ENCODE measurements at places on chromosomes 12 and 14.

- DNase-seq: no peak
These were observed 65.6 kb upstream of the FERMT2 start for GRCh38 chr14:53016491-53016890.

GRCh38 chr12:106062693-106063092, 76.1 kb downstream of the NUAK1 start:
- no peak for DNase-seq

GRCh38 chr14:45222485-45223262, 30.3 kb downstream of the MIS18BP1 start:
- DNase-seq: no peak

DNA sequence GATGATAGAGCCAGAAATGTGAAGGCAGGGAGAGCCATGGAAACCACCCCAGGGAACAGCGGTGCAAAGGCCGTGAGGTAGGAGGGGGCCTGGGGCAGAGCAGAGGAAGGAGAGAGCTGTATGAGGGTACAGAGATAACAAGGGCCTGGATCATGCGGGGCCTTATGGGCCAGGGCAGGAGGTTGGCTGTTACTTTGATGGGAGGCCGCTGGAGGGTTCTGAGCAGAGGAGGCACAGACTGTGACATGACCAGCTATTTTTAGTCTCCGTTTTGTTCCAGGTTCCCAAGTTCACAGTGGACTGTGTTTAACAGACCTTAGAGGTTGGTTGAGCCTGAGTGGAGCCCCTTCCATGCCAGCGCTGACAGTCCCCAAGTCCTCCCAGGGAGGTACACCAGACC, 118.6 kb downstream of the GCH1 start:
- DNase-seq: no peak

DNA sequence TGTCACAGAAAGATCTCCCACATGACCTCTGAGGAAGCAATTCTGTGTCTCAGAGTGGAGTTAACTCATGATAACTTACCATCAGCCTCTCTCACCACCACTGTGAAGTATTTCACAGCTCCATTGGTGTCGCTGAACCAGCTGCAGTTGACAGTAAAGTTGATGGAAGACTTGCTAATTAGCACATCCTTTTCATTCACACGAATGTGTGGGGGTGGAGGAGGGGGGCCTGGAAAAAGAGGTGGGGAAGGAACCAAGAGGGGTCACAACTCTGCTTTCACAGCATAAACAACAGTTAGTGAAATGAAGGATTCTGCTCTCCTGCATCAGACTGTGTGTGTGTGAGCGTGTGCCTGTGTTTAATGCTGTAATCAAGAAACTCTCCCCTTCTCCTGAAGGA, 82.1 kb downstream of the PTPRB start:
- no peak for DNase-seq

DNA sequence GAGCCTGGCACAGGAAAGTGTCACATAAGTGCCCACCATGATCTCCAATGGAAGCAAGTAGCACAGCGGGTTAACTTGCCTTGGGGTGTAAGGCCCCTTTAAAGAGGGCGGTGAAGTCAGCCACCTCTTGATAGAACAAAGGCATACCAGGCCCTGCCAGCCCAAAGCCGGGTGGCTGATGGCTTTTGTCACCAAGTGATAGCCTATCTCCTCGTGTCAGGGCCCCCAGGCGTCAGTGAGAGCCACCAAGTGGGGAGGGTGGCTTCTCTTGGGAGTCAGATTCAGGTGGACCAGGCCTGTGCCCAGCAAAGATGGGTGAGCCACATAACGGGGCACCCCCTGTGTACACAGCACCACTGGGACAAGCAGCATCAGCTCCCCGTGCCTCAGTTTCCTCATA, 8.3 kb upstream of the MYL2 start:
- no peak for DNase-seq

GRCh38 chr12:21552635-21553328, 26.7 kb downstream of the SPX start:
- no peak for DNase-seq

DNA sequence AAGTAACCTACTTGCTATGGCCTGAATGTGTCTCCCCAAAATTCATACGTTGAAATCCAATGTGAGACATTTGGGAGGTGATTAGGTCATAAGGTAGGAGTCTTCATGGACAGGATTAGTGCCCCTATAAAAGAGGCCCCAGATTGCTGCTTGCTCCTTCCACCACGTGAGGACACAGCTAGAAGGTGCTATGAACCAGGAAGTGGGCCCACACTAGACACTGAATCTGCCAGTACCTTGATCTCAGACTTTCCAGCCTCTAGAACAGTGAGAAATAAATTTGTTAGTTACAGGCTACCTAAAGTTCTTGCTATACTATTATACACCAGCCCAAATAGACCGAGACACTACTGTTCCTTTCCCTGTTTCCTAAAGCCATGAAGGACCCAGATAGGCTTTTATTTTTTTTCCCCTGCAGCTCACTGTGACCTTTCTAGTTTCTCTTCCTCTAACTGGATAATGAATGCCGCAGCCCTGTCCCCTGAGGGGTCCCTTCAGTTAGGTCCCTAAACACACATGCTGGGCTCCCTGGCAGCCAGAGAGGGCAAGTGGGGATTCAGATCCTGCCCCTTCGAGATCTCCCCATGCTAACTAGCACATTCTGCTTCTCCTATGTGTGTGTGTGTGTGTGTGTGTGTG, 19.3 kb downstream of the SLC25A3 start:
- no peak for DNase-seq

DNA sequence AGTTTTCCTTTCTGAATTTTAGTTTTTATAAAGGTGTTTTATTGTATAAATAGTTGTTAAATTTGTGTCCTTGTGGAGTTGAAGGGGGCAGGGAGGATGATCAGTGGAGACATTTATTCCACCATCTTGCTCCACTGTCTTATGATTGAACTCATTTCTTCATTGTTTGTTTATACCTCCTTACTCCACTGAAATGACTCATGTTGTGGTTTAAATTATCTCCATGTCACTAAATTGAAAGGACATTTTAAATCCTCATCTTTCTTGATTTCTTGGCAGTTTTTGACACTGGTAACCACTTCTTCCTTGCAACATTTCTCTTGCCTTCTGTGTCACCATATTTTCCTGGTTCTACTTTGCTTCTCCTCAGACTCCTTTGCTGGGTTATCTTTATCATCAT, 23.6 kb upstream of the FERMT2 start:
- DNase-seq: no peak

- no peak for DNase-seq
These were observed 79.1 kb downstream of the GRIP1 start for GRCh38 chr12:66599816-66600215.

DNA sequence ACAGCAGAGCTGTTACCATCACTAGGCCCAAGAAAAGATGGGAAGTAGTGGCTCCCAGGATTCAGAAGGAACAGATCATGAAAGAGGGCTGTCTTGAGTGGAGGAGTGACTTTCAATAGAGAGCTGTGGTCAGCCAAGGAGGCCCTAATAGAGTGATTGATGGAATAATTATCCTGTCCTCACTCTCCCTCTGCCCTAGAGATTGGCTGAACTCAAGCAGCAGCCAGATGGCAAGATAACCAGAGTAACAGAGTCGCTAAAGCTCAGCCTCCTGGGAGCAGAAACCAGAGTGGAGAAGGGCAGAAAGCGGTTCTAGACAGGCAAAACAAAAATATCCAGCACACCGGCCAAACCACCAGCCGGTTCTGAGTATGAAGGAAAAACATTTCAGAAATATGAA, 23.1 kb downstream of the GMFB start:
- DNase-seq: no peak

DNA sequence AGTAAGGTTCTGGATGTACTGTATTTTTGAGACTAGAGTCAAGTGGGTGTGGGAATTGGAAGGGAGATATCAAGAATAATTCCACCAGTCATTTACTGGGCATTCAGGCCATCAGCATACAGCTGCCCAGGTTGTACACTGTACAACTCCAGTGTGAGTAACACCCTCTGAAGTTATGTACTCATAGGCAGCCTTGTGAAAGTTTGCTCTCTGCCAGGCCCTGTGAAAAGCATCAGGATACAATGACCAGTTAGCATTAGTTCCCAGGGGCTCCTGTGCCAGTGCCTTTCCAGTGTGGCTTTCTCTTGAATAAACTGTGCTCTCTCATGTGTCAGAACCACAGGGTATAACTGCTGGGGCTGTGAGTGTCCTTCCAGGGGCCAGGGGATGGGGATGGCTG, 89.7 kb downstream of the LGMN start:
- DNase-seq: no peak

- no peak for DNase-seq
These were observed 47.1 kb downstream of the FLRT2 start for GRCh38 chr14:85576848-85577542.

GRCh38 chr12:49983892-49984291, 11.1 kb downstream of the AQP6 start:
- DNase-seq: no peak

DNA sequence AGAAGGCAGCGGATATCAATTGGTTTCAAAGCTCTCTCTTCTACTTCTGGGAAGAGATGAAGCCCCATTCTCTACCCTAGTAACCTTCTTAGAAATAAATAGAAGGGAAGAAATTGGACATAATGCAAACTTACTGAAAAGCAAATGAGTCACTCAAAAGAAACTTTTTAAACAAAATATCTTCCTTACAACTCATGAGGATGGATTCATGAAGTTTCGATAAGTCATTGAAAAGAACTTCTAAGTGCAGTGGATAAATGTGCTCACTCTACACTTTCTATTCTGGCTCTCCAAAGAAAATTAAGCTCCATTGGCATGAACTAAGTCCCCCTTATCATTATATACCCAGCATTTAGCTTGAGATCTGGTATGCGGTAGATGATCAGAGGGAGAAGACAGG, 899.5 kb downstream of the RPS29 start:
- DNase-seq: no peak

- no peak for DNase-seq
These were observed 427.4 kb downstream of the AACS start for GRCh38 chr12:125492354-125493270.

GRCh38 chr12:131507881-131508280, 203.0 kb upstream of the SFSWAP start:
- no peak for DNase-seq

- no peak for DNase-seq
These were observed 166.1 kb downstream of the FOXA1 start for GRCh38 chr14:37428954-37429353.

DNA sequence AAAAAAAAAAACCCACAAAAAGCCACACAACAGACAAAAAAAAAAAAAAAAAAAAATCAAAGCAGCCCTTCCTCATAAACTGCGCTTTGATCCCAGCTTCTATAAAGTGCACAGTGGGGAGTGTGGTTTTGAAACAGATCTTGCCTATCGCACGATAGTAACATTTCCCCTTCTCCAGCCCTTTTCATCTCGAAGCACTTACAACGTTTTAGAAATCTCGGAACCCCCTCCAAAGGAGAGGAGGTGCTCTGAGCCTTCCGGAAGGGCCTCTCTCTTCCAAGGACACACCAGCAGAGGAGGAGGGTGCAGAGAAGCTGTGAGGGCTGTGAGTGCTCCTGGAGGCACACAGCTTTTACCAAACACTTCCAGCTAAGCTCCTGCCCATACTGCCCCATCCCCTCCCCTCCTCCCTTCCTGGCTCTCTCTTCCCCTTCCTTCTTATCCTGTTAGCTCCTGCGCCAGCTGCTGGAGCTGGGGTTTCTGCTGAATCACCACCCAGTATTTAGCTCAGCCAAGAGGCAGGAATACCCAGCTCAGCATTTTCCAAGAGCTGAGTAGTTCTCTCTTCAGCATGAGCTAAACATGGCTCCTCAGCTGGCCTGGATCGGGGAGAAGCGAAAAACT, 28.4 kb downstream of the SLC7A8 start:
- no peak for DNase-seq

DNA sequence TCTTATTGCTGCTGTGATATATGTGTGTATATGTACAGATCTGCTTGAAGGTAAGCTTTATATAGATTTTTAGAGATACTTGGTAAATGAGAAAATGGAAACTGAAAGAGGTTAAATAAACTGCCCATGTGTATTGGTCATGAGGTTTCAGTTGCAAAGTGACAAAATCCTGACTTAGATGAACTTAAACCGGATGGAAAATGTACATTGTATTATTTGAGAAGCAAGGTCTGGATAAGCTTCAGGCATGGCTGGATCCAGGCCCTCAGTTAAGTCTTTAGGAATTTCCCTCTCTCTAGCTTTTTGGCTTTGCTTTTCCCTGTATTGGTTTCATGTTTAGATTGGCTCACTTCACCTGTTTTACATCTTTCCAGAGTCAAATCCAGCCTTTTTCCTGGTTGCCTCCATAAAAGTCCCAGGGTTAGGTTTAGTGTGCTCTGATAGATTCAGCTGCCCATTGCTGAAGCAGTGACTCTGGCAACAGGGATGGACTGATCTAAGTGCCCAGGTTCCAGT, 21.0 kb upstream of the MAP1LC3B2 start:
- DNase-seq: no peak

- DNase-seq: no peak
These were observed 494.3 kb upstream of the ATXN7L3B start for GRCh38 chr12:74043343-74043742.

GRCh38 chr12:98156697-98157096, 358.7 kb upstream of the TMPO start:
- no peak for DNase-seq

GRCh38 chr12:129534966-129535750, 368.7 kb downstream of the TMEM132D start:
- no peak for DNase-seq

DNA sequence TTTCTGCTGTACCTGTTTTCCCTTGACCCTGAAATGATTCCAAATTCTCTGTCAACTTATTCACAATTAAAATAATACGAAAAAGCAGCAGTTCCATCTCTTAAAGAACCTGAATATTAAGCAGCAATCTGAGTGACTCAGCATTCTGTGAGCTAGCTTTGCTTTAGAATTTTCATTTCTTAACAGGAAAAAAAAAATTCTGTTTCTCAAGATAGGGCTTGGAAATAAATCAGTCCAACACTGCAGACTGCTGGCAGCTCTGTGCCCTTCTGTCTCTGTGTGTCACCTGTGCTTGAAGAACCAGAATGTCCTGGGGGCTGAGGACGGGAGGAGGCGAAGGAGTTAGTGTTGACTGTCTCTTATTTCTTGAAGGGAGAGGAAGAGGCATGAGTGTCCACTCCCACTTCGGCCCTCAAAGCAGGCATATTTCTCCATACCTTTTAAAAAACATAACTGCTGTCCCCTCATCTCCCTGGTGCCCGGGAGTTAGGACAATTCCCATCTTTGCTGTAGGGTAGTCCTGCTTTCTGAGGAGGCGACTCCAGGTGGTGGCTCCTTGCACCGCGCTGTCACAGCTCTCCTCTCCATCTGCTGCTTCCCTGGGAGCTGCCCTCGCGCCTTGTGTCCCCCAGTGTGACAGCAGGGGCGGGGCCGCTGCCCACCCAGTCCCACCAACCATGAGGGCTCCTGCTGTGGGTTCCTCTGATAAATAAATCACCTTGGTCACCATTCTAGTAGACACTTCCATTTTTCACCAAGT, 203.1 kb downstream of the CALM1 start:
- DNase-seq: no peak

- no peak for DNase-seq
These were observed 916.8 kb downstream of the DIO2 start for GRCh38 chr14:79294499-79294898.

- DNase-seq: no peak
These were observed 70.7 kb downstream of the TTC8 start for GRCh38 chr14:88895116-88895515.
